A172 (cell line): ENCODE measurements at places on chromosomes 5 and 9.

GRCh38 chr9:89883401-89884341 is 278.9 kb downstream of the GADD45G start:
- DNase-seq = no peak

GRCh38 chr5:38595132-38595745 is 38.8 kb upstream of the LIFR start:
- peak; percentile 70 for DNase-seq

DNA sequence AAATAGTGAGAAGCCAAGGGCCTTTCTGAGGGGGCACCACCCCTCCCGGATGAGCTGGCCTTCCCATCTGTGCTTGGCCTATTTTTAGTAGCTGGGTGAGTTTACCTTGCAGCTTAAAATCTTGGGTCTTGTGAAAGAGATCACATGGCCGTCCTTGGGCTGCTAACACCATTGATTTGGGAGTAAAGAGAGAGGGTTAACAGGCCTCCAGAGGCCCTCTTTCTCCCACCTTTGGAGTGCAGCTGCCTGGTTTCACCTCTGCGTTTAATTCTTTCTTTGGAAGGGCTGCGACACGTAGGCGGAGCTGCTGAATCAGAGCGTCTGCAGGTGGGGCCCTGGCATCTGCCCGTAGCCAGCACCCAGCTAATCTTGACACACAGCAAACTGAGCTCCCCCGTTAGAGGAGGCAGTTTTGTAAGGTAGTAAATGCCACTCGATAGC is 12.8 kb downstream of the OLFM1 start:
- DNase-seq = no peak

- DNase-seq = no peak
Observed at GRCh38 chr5:137825165-137825564, 42.5 kb upstream of the MYOT start.

GRCh38 chr9:29564564-29564963 is 1991.3 kb upstream of the C9orf72 start:
- peak; percentile 82 for DNase-seq

- DNase-seq = no peak
Observed at GRCh38 chr5:96870094-96871026, 5.9 kb upstream of the ERAP2 start.
